ENCODE measurements at places on chromosomes 2 and 18.
A peak's percentile ranks its signal among the peaks of the same experiment; 100 is the strongest.

DNA sequence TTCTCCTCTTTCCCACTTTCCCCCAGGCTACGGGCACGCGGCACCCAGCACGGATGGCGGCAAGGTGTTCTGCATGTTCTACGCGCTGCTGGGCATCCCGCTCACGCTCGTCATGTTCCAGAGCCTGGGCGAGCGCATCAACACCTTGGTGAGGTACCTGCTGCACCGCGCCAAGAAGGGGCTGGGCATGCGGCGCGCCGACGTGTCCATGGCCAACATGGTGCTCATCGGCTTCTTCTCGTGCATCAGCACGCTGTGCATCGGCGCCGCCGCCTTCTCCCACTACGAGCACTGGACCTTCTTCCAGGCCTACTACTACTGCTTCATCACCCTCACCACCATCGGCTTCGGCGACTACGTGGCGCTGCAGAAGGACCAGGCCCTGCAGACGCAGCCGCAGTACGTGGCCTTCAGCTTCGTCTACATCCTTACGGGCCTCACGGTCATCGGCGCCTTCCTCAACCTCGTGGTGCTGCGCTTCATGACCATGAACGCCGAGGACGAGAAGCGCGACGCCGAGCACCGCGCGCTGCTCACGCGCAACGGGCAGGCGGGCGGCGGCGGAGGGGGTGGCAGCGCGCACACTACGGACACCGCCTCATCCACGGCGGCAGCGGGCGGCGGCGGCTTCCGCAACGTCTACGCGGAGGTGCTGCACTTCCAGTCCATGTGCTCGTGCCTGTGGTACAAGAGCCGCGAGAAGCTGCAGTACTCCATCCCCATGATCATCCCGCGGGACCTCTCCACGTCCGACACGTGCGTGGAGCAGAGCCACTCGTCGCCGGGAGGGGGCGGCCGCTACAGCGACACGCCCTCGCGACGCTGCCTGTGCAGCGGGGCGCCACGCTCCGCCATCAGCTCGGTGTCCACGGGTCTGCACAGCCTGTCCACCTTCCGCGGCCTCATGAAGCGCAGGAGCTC is 35.4 kb downstream of the KCNK3 start:
- DNase-seq = no peak

DNA sequence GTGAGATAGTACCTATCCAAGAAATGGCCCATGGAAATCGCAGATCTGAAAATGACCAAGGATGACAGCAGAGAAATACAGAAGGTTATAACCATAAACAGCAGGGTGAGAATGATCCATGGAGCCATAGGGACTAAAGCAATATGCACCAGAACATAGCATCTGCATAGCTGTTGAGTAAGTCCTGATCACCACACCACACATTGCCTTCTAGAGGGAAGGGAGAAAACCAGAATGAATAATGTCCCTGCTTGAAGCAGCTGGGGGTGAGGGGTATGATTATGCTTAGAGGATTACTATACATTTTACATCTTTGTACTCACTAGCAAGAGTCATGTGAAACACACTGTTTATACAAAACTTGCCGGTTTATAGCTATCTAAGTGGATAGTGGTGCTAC is 350.4 kb downstream of the MBD2 start:
- DNase-seq = no peak

DNA sequence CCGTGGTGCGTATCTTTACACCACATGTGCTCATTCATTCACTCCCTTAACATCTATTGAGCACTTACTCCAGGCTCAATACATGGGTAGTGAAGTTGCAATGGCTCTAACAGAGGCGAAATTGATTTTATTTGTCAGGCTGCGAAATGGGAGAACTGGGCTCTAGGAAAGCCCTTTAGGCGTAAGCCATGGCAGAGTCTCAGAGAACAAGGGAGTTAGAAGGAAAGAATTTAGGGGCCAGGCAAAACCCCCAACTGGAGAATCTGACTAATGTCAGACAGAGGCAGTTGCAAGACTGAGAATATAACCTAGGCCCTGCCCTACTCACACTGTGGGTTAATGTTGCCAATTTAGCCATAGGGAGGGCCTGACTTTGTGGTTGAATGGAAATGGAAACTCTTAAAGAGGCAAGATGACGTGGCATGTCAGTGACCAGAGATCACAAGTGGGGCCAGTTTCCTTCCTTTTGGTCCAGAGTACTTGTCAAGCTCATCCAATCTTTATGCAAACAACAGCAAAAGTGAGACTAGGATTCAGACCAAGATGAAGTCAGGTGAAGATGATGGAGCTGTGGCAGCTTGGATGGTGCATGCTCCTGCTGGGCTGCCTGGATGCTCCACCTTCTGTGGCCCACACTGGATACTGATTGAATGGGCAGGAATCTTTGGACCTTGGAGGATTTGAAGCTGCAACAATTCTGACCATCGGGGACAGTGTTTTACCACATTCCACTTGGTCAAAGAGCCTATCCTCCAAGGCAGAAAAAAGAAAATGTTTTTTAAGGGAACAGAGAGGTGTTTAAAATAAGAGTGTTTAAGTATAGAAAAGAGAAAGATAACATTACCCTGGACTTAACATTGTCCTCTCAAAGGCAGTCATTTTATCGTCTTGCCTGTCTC is 92.2 kb downstream of the CAPN13 start:
- no peak for DNase-seq

DNA sequence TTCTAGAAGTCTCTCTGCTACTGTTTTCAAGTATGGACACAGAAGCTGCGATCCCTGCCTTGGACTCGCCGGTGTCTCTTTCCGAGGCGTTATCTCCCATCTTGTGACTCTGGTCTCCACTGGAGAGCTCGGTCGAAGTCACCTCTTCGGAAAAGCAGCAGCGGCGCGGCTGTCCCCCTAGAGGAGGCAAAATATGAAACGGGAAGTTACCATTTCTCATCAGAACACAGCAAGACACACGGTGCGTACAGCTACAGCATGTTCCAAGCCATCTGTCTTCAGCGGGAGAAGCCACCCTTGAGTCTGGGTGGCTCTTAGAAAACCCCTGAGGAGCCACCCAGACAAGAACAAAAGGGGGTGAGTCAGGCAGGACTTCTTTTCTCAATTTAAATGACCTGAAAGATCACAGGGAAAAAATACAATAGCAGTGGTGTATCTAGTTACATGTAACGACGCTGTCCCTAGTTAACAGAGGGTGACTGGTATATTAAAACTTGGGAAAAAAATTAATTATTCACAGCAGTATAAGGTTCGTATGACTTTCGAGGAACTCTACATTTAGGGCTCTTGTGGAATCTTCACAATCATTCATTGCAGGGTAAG is 114.8 kb downstream of the ZNF516 start:
- no peak for DNase-seq

GRCh38 chr2:199471443-199472057 is 13.8 kb upstream of the SATB2 start:
- DNase-seq = peak; percentile 45

GRCh38 chr2:100240386-100240785 is 81.9 kb downstream of the LONRF2 start:
- DNase-seq = no peak

GRCh38 chr2:135818937-135819610 is 17.9 kb downstream of the LCT start:
- DNase-seq = no peak

DNA sequence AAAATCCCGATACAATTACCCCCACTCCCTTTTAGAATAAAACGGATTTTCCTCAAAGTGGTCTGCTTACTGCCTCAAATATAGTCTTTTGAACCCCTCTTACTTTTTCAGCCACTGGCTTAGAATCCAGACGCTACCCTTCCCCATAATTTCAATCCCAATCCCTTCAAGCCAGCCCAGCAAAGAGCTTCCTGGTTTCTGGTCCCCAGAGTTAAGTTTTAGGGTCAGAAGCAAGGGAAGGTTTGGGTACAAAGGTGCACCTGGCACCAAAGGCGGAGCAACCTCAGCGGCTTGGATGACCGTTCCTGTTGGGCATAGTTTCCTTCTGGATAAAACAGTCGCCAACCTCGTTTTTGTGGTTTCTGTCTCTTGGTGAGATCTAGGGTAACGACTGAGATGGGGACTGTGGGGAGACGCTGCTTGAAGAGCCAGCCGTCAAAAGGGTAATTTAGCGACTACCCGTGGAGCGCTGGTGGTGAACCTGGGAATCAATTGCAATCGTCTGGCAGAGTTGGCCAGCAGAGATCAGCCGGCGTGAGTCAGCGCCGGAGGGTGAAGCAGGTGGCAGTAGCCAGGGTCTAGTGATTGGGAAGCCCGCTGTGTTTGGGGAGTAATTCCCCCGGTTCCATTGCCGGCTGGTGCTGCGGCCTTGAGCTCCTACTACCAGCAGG is 1.6 kb downstream of the FEV start:
- no peak for DNase-seq

DNA sequence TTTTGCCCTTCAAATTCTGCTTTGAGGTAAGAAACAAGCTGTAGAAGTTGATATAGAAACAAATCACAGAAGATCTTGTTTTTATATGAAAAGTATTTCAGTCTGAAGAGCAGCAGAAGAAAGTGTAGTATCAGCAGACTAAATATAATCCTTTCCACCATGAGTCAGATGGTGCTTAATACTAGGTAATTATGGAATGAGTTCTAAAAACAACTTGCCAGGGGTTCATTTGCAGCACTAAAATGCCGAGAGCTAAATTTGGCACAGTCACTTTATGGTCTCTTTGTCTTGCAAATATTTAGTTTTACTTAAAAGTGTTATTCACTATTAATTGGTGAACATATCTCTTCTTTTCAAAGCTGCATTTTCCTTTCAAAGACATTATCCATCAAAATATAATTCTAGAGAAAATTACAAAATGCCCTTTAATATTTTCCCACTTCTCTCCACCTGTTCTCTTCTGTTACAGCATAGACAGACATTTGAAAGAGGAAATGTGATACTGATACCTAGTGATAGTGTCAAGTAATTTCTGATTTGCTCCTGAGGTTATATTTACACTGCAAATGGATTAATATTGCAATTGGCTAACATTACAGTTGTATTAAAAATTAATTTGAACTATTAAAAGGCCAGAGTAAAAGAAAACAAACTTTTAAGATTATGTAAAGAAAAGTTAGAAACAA is 5.3 kb downstream of the MYL1 start:
- no peak for DNase-seq

- DNase-seq = no peak
Measured at GRCh38 chr2:42860319-42861094, 68.1 kb upstream of the HAAO start.

DNA sequence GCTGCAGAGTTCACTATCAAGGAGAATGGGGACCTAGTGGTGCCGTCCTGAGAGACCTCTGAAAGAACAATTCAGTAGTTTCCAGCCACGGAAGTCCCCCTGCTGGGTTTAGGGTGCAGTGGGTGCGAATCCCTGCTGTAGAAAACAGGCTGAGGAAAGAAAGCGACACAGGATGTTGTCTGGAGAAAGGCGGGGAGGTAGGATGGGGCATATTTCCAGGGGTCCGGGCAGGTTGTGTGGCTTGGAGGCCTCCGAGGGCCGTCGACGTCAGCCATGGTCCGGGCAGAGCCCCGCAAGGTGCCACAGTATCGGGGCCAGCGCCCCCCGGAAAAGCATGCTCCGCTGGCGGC is 807 bp upstream of the CREB1 start:
- DNase-seq = no peak

GRCh38 chr2:10971161-10971887 is 59.6 kb downstream of the KCNF1 start:
- DNase-seq = no peak

- no peak for DNase-seq
Measured at GRCh38 chr2:61443342-61444041, 27.4 kb downstream of the USP34 start.

- DNase-seq = no peak
Measured at GRCh38 chr2:102387763-102388546, 32.4 kb downstream of the IL18R1 start.

DNA sequence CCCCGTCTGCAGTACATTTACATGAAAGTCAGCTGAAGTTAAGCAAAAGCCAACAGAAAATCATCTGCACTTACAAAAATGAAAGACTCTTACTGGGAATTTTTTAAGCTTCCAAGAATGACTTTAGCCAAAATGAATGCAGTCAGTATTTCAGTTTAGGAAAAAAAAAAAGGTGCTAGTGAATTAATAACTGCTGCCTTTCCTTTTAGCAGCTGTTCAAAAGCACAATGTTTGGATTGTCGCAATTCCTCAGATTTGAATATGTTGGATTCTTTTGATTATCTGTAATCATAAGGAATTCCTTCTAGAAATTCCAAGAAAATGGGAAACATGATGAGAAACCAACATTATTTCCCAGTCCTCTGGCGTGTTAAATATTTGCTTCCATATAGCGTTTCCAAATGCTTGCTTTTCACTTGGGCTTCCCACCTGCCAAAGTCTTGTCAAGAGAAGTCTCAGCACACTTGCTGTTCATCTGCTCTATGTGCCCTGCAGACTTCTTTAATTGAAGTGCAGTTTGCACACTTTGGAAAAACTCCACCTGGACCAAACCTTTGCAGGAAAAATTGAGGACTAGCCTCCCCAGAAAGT is 653.0 kb upstream of the SLC39A10 start:
- no peak for DNase-seq

GRCh38 chr2:16404146-16404545 is 261.5 kb downstream of the CYRIA start:
- no peak for DNase-seq

DNA sequence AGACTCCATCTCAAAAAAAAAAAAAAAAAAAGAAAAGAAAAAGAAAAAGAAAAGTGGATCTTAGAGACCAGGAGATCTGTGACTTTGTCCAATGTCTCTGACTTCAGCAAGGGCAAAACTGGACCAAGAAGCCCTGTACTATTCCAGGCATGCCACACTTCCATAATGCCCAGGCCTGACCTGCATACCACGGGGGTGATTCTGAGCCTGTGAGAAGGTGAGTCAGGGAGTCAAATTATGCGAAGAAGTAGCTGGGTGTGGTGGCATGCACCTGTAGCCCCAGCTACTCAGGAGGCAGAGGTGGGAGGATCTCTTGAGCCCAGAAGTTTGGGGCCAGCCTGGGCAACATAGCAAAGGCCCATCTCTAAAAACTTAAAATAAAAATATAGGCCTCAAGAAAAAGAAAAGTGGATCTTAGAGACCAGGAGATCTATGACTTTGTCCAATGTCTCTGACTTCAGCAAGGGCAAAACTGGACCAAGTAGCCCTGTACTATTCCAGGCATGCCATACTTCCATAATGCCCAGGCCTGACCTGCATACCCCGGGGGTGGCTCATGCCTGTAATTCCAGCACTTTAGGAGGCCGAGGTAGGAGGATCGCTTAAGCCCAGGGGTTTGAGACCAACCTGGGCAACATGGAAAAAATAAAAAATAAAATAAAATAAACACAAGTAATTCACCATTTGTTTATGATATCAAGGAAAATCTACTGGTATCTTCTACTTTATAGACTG is 12.2 kb upstream of the PUM2 start:
- no peak for DNase-seq

DNA sequence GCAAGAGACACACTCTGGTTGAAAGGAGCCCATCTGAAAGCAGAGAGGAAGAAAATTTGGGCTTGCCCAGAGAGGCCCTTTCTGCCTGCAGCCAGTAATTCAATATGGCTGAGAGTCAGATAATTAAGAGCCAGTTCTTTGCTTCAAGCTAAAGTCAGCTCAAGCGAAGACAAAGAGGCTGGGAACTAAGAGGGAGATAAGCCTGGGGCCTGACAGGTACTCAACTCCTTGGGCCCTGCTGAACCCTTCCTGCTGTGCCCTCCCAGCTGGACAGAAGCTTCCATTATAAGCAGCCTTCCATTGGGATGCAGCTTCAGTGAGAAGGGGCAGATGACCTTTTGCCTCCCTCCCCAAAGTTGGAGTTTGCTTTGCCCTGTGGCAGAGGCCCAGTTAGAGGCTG is 12.0 kb downstream of the FBXO41 start:
- DNase-seq = no peak

- DNase-seq = peak; percentile 25
Measured at GRCh38 chr18:24014986-24015638, 558 bp downstream of the TTC39C start.

GRCh38 chr2:75199428-75200011 is at the start of gene TACR1:
Gene TACR1 (minus strand): TSS chr2:75199520. CDS start chr2:75198934, 586 bp downstream.
- DNase-seq = peak; percentile 70

- no peak for DNase-seq
Measured at GRCh38 chr2:107174171-107174570, 288.2 kb upstream of the ST6GAL2 start.

Measured in midbrain (tissue), 1 donor.